ENCODE measurements at places on chromosomes 1 and 21. TPM values are rescaled to one million over a fixed set of nuclear protein-coding genes. Genes with fewer than 3 reads are reported as not detected.

VPS13D gene
- total RNA-seq: 7.8 TPM

FABP3 gene
- total RNA-seq: not detected

PLCH2 gene
- total RNA-seq: 0.40 TPM

AQP10 gene
- not detected for total RNA-seq

PRRX1 gene
- total RNA-seq: not detected

ST6GALNAC3 gene
- 0.61 TPM for total RNA-seq

ADORA3 gene
- total RNA-seq: not detected

SPRR1B gene
- total RNA-seq: not detected

FALEC gene
- 0.33 TPM for total RNA-seq

DESI2 gene
- total RNA-seq: 25.4 TPM

GJA4 gene
- total RNA-seq: not detected

CAMK1G gene
- 0.60 TPM for total RNA-seq

C1orf216 gene
- total RNA-seq: 14.7 TPM

LIPI gene
- total RNA-seq: not detected

NPR1 gene
- 2.6 TPM for total RNA-seq

HSD3B2 gene
- total RNA-seq: not detected

TRAF3IP3 gene
- total RNA-seq: not detected

C1orf141 gene
- not detected for total RNA-seq

ITLN2 gene
- 0.70 TPM for total RNA-seq

CXADR gene
- total RNA-seq: 9.6 TPM

CFHR4 gene
- total RNA-seq: not detected

KCTD3 gene
- 47.6 TPM for total RNA-seq

AP4B1 gene
- total RNA-seq: 8.1 TPM

CDA gene
- 43.7 TPM for total RNA-seq

CENPL gene
- 11.4 TPM for total RNA-seq

HIVEP3 gene
- total RNA-seq: 3.8 TPM

SMIM1 gene
- 1.4 TPM for total RNA-seq

BCAR3 gene
- 87.8 TPM for total RNA-seq

GUCA2B gene
- total RNA-seq: 0.37 TPM

ACTA1 gene
- total RNA-seq: not detected

CLCNKB gene
- 0.07 TPM for total RNA-seq

Data from A549 treated with AZD2906 at 1 μM for 4 hours (cell line).